ENCODE measurements at places on chromosomes 1 and 21.

- no peak for DNase-seq
Measured at GRCh38 chr1:39065542-39065941, 39.4 kb downstream of the NDUFS5 start.

DNA sequence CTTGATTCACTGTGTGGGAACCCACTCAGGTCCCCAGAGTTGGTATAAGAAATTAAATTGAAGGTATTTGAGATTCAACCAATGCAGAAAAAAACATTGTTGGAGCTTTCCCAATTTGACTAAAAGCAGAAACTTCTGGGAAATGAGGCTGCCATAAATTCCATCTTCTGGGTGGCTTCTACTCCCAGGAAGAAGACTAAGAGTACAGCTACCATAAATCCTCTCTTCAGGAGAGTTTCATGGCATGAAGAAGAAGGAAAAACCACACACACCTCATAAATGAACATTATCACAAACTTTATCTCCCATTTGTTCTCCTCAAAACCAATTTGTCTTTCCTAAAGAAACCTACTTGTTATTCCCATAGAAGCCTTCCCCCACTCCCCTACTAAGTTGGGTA is 283.9 kb downstream of the DPYD start:
- DNase-seq: no peak

DNA sequence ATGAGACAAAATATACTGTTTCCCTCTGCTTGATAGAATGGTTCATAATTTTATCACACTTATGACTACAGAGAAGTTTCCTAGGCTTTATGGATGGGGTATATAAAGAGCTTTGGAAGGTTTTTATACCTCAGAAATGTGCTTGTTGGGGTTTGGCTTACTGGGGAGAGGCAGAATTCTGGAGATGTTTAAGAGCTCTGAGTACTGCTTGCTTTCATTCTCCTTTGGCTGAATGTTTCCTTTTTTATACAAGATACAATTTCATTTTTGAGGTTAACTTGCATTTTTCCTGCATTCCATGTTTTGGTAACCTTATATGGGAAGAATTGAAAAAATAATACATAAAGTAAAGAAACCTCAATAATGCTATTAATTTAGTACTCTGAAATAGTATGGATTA is 157.7 kb upstream of the COL11A1 start:
- no peak for DNase-seq

- DNase-seq: no peak
Measured at GRCh38 chr21:38660333-38661196, 145.2 kb upstream of the ETS2 start.

DNA sequence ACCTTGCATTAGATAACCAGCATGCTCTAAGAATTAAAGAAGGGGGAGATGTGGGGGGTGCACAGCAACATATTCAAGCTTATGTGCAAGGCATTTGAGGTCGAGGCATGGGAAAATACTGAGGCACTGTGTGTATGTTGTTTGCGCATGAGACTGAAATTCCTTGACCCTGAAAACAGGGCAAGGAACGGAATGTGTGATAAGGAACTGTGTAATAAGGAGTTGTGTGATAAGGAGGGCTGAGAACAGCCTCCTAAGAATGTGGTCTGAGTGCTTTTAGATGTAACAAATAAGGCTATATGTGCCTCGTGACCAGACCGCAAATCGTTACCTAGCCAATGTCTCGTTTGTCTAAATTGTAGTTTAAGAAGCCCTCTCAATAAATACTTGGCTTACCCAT is 26.5 kb upstream of the ITLN1 start:
- no peak for DNase-seq

DNA sequence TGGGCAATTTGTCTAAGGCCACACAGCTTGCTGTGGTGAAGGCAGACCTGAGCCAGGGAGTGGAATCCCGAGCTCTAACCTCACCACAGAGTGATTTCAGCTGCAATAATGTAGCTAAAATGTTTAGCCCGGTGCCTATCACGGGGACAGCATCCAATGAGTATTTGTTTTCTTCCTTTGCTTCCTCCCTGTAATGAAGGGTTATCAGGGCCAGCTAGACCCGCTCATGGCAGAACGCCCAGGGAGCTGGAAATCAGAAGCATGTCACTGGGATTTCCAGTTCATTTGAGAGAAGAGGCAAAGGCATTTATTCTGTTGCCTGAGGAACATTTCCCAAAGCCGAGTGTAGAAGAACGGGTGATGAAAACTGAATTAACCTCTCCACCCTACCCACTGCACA is 183.1 kb downstream of the ZSCAN20 start:
- no peak for DNase-seq

Measured in stimulated activated CD8-positive, alpha-beta memory T cell treated with anti-CD3 and anti-CD28 coated beads, Interleukin-2, amount 100 ng/mL, for 1 hour (primary cell).